Stimulated activated CD8-positive, alpha-beta memory T cell treated with anti-CD3 and anti-CD28 coated beads, Interleukin-4, amount 100 ng/mL, for 4 hours (primary cell): ENCODE measurements at places on chromosomes 3 and 15.
A peak's percentile ranks its signal among the peaks of the same experiment; 100 is the strongest.

DNA sequence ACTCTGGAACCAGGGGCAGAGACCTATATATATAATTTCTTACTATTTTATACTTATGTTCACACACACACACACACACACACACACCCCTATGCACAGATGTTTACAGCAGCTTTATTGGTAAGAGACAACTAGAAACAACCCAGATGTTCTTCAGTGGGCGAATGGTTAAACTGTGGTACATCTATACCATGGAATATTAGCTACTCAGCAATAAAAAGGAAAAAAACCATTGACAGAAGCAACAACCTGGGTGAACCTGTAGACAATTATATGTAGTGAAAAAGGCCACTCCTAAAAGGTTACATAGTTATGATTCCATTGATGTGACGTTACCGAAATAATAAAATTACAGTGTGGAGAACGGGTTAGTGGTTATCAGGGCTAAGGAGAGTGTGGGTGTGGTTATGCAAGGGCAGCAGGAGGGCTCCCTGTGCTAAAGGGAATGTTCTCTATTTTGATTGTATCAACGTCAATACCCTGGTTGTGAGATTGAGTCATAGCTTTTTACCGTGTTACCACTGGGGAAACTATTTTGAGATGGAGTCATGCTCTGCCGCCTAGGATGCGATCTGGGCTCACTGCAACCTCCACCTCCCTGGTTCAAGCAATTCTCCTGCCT lies 85.5 kb downstream of the FLNB start:
- no peak for DNase-seq

- no peak for DNase-seq
These were observed 43.9 kb downstream of the P3H2 start for GRCh38 chr3:190076601-190077394.

GRCh38 chr3:42547401-42547945 lies 34.3 kb downstream of the SEC22C start:
- DNase-seq = peak; percentile 56

DNA sequence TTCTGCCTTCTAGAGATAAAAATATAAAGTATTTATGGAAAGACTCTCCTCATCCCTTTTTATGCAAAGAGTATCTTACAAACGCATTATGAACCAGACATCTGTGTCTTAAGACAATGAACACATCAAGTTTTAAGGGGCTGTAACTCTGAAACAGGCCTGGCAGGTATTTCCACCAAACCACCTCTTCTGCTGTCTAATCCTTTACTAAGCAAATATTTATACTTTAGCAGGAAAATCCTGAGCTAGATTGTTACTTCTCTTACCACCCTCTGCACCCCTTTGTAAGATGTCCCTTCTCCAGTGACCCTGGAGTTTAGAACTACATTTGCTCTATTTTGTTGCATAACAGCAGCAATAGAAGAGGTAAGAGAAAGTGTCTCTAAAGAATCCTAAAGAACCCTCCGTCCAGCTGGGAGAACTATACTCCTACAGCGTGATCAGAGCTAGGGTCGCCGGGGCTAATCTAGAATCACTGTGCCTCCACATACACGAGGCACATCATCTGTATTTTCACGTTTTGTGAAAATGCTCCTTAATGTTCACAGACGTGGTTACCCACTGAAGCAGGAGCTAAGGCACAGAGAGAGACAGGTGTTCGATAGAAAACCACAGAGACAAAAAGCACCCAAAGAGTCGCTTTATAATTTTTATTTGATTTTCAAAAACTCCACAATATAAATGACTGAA lies 129.6 kb downstream of the FOXP1 start:
- no peak for DNase-seq

GRCh38 chr3:2862366-2862765 lies 247.8 kb downstream of the IL5RA start:
- no peak for DNase-seq

DNA sequence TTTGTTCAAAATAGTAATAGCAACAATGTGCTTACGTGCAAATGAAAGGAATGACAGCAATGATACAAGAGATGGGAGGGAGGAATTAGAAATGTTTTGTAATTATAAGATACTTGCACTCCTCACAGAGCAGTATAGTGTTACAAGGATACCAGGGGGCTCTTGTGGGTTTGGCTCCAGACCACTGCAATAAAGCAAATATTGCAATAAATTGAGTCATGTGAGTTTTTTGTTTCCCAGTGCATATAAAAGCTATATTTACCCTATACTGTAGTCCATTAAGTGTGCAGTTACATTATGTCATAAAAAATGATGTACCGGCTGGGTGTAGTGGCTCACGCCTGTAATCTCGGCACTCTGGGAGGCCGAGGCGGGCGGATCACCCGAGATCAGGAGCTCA lies 864.3 kb downstream of the NSUN3 start:
- DNase-seq = no peak

- no peak for DNase-seq
These were observed 169.1 kb downstream of the GAP43 start for GRCh38 chr3:115792206-115792955.

- peak; percentile 69 for DNase-seq
These were observed 18.8 kb downstream of the HEMK1 start for GRCh38 chr3:50587806-50588758.
